ENCODE measurements at places on chromosomes 7 and 10. TPM values are rescaled to one million over a fixed set of nuclear protein-coding genes. Genes with fewer than 3 reads are reported as not detected.

DNA sequence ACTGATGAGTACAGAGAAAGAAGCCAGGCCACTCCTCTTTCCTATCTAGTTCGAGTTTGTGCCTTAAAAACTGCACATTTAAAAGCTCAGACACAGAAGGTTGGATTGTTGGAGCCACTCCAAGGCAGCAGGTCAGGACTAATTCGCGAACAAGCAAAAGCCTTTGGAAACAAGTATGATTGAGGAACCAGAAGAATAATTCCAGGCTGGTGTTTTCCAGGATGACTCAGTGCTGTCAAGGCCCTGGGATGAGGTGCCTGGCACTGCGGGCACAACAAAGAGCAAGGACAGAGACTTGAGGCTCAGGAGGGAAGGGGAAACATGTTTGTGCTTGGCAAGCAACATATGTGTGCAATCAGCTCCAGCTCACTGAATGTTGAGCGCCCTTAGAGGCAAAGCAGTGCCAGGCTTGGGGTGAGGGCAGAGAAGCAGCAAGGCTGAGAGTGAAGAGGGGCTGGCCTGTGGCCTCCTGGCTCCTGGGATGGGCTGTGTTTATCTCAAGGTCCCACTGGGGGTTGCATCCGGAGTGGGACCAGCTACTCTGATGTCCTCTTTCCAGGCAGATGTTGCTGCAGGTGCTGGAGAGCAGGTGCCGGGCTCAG is 44.1 kb downstream of the VSTM4 start:
- DNase-seq = no peak

DNA sequence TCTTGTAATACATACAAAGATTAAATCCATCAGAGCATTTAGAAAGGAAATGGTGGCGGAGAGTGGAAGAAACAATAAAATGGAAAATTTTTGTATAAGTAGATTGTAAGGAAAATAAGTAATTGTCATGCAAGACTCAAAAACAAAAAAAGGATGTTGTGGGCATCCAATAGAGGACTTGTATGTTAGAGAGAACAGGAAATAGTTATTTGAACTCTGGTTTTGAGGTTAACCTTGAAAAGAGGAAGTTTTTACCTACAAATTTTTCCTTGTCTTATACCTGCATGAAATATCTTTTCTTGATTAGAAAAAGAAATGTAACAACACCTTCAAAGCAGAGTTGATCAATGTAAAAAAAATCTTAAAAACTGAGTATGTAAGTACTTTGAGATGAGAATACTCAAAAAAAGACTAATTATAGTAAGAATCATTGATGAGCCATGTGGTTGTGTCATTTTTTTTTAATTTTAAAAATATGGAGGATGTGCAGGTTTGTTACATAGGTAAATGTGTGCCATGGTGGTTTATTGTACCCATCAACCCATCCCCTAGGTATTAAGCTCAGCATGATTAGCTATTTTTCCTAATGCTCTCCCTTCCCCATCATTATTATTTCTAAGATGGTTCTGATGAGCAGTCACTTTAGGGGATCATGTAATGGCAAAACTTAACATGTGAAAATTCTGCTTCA is 11.9 kb downstream of the TMEM106B start:
- DNase-seq = no peak

CARD11 gene
- total RNA-seq = 0.15 TPM

GRCh38 chr10:30166929-30167328 is 107.5 kb upstream of the JCAD start:
- no peak for DNase-seq

DNA sequence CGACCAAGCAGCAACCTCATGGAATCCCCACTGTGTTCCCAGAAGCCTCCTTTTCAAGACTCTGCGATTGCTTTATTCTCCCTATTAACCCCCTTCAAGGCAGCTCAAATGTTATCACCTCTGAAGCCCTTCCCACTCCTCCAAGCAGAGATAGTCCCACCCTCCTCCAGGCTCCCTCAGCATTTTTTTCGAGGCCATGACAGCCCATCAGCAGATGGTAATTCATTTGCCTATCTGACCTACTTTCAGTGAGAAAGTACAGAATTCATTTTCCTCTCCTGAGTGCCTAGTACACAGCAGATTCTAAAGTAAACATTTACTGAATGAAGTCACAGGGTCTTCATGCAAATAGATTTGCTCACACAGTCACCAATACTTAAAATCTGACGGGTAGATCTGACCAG is 47.8 kb downstream of the HERPUD2 start:
- DNase-seq = peak; percentile 69

ZNF503 gene
- 110 TPM for total RNA-seq

DNA sequence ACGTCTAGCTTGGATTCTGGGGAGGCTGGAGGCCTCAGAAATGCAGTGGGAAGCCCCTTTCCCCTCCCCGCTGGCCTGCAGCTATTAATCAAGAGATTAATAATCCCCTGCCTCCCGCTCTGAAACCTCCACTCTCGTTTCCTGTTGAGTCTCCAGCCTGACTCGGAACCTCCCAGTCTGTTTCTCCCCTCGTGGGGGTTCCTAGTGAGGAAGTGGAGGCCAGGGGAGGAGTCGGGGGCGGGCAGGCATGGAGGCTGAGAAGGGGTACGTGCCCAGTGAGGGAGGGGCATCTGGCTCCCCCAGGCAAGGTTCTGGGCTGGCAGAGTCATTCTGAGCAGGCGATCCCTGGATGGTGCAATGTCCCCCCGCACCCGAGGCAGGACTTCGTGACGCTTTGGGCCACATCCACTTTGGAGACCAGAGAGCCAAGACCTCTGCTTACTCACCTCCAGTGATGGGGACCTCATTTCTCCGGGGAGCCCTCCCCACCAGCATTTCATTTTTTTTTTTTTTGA is 73.6 kb downstream of the COL26A1 start:
- no peak for DNase-seq

HYAL4 gene
- not detected for total RNA-seq

CNTNAP2 gene
- 2.1 TPM for total RNA-seq

GRCh38 chr10:98309366-98310355 is 41.7 kb upstream of the LOXL4 start:
- DNase-seq = peak; percentile 83

CPXM2 gene
- 1.2 TPM for total RNA-seq

- DNase-seq = no peak
Measured at GRCh38 chr10:110672580-110672919, 28.4 kb downstream of the RBM20 start.

DNA sequence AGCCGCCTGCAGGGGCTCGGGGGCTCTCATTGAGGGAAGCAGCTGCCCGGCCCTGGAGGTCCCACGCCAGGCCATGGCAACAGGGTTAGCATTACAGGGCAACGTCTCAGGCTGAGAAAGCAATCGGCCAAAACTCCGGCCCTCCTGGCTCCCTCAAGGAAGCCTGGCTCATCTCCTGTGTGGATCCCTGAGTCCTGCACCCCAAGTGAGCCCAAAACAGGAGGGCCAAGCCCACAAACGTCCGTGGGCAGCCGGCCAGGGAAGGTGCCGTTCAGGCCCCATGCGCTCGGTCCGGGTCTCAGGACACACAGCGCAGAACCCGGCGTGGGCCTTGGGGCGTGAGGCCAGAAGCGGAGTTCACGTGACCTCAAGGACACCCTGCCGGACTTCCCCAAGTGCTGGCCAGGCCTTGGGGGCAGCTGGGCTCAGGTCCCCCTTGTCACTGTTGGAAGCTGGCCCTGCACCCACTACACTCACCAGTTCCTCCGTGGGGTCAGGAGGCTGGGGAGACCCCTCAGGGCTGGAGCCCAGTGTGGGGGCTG is 8.0 kb upstream of the PWWP2B start:
- no peak for DNase-seq

- no peak for DNase-seq
Measured at GRCh38 chr7:116018731-116019130, 11.8 kb downstream of the TFEC start.

GRCh38 chr10:125515571-125515970 is 167.4 kb downstream of the TEX36 start:
- no peak for DNase-seq

GRCh38 chr7:40944981-40945585 is 757.8 kb downstream of the INHBA start:
- no peak for DNase-seq

- no peak for DNase-seq
Measured at GRCh38 chr7:26891400-26892350, 27.3 kb upstream of the SKAP2 start.

DNA sequence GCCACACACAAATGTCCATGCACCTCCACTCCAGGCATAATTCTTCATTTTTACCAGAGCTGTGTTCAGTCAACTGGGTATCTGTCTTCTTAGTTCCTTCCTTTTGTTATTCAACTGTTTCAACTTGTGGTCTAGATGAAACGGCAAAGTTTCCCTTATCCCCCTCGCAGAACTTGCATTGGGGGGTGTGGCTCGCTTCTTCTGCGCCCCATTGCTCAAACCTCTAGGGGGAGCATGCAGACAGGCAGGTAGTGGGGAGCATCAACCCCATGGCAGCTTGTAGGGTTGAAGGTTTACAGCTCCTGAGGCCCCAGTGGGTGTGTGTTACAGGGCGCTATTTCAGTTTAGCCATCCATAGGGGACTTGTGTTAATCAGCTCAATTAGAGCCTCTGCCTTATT is 38.3 kb upstream of the COBL start:
- no peak for DNase-seq

- peak; percentile 79 for DNase-seq
Measured at GRCh38 chr10:33114451-33114952, 156.5 kb upstream of the ITGB1 start.

DNA sequence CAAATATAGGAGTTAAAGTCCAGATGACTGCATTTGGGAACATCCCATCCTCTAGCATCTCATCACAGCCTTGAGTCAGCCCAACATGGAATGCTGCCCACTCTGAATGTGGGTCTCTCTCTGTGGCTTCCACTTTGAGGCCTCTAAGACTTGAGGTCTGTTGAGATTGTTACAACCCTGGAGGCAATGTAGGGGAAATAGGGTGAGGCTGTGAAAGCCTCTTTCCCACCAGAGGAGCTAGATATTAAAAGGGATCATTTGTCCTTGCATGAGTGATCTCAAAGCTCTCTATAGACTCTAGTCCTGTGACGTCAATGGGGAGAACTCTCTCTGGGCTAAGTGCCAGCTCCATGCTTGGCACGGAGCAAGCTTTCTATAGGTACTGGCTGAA is 6.4 kb upstream of the GOLGA7B start:
- no peak for DNase-seq
